NT2/D1 (cell line): ENCODE measurements at places on chromosomes 6 and 20.

- DNase-seq, result no peak
These were observed 83.8 kb downstream of the UST start for GRCh38 chr6:148830614-148831013.

GRCh38 chr6:54467384-54467783, 159.1 kb downstream of the TINAG start:
- no peak for DNase-seq

GRCh38 chr6:24851086-24851485, 52.4 kb upstream of the ARMH2 start:
- no peak for DNase-seq

DNA sequence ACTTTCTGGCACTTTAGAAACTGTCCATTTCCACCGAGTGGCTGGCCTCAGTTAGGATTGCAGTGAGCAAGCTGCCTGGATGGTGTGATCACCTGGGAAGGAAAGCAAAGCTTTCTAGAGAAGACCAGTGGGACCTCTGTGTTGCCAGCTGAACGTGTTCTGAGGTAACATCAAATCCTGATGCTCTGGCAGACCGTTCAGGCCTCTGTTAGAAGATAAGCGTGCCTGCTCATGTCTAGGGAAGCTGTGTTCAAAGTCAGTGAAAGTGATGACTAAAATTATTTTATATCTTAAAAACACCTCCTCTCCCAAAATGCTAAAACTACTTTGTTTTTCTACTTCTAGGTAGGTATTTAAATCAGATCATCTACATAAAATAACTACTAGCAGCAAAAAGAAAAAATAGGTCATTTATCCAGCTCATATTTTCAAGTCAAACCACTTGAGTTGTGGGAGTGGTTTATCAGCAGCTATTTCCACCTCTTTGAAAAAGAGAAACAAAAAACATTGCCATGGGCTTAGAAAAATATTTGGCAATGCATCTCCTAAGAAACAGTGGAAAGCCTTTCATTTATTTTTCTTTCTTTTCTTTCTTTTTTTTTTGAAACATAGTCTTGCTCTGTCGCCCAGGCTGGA, 54.8 kb downstream of the CEP43 start:
- DNase-seq, result no peak

GRCh38 chr6:33691456-33692077, 19.9 kb downstream of the UQCC2 start:
- no peak for DNase-seq

DNA sequence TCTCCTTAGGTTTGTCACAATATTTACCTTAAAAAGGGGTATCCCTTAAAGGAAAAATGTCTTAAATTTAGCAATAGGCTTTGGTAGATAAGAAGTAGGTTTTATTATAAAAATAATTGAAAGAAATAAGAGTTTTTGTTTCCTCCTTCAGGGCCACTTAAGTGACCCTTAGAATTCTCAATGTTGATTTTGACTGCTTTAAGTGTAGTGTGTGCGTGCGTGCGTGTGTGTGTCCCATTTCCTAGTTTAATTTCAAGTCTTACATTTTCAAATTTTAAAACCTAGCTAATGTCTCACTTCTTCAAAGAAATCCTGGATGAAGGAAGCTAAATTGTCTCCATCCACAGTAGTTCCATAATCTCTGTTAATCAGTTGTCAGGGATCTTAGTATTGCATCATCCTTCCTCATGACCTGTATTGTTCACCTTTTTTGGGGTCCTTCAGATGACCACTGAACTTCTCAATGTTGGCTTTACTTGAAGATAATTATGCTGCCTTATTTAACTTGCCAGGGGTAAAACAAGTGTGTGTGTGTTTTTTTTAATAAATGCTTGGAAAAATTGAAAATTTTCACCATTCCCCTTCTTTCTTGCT, 50.7 kb upstream of the TFB1M start:
- DNase-seq, result no peak

DNA sequence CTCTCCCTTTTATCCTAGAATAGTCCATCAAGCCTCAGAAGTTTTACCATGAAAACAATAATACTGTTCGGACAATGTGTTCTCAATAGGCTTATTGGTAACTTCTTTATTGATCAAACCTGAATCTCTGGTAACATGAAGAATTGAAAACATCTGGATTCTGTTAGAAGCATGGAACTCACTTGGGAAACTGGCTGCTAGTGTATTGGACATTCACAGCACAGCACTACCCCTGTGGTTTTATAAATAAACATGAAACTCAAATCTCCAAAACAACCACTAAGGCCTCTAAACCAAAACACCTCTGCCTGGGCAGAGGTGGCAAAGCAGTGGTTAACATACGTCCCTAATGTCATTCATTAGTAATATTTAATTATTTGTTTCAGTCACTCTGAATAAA, 157.6 kb upstream of the KCNQ5 start:
- no peak for DNase-seq

DNA sequence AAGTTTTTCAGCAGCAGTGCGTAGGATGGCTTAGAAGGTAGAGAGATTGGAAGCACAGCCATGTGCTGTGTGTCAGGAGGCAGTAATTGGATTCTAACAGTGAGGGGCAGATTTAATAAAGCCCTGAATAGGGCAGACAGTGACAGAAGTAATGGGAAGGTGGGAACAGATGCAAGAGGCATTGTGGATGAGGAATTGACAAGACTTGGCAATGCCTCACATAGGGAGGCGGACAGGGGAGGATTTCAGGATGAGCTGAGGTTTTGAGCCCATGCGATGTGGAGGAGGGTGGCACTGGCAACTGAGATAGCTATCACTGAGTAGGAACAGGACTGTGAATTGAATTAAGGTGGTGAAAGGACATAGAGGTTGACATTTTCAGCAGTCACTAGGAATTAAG, 262.2 kb upstream of the FLRT3 start:
- DNase-seq, result no peak

- no peak for DNase-seq
These were observed 23.2 kb downstream of the ID4 start for GRCh38 chr6:19860235-19860877.

- DNase-seq, result peak; percentile 32
These were observed 29.4 kb downstream of the LRP11 start for GRCh38 chr6:149834513-149835481.

GRCh38 chr20:4533368-4534133, 188.2 kb upstream of the PRND start:
- DNase-seq, result no peak

GRCh38 chr6:73955800-73956199, 259.8 kb downstream of the CD109 start:
- DNase-seq, result no peak

- no peak for DNase-seq
These were observed 55.8 kb downstream of the ERMARD start for GRCh38 chr6:169807229-169807628.

GRCh38 chr20:61850457-61850856, 215.2 kb downstream of the TAF4 start:
- no peak for DNase-seq

- DNase-seq, result no peak
These were observed 30.2 kb upstream of the SGK1 start for GRCh38 chr6:134347885-134348805.

GRCh38 chr20:40446888-40447287, 242.1 kb downstream of the MAFB start:
- DNase-seq, result no peak

GRCh38 chr6:159726255-159726917, 920 bp upstream of the WTAP start:
- peak; percentile 20 for DNase-seq

GRCh38 chr6:156379392-156380289, 397.5 kb upstream of the ARID1B start:
- DNase-seq, result no peak

DNA sequence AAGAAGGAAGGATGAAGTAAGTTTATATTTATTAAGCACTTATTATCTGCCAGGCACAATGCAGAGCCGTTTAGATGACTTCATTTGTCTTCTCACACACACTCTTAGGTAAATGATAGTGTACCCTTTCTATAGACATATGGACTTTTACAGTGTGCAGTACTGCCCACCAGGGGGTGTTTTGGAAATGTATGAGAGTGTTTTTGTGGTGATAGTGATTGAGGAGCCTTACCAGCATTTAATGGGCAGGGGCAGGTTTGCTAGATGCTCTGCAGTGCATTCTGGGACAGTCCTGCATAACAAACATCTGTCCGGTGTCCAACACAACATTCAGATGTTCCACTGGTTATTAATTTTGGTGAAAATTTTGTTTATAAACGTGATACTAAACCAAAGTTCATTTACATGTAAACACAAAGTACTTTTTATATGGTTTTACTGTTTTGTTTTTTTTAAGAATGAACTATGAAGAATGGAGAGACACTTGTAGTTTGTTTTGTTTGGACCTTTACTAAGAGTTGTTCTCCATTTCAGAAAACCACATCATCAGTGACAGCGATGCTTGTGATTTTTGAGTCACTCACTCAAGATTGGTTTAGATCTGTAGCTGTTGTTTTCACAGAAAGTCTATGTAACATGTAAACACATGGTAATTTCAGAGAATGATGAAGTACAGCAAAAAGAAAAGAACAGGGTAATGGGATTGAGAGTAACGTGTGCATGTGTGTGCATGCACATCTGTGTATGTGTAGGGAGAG, 19.9 kb downstream of the KCNS1 start:
- no peak for DNase-seq

DNA sequence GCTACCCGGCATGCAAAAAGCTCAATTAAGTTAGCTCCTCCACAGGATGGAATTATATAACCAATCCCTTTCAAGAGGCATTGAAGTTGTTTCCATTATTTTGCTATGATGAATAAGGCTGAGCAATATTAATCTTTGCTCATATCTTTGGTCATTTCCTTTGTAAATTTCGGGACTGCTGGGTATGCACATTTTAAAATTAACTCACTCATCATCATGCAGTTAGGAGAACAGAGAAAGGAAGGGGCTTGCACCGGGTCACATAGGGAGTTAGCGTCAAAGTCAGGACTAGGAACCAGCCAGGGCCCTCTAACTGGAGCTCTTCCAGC, 430 bp upstream of the FAM110A start:
- no peak for DNase-seq

DNA sequence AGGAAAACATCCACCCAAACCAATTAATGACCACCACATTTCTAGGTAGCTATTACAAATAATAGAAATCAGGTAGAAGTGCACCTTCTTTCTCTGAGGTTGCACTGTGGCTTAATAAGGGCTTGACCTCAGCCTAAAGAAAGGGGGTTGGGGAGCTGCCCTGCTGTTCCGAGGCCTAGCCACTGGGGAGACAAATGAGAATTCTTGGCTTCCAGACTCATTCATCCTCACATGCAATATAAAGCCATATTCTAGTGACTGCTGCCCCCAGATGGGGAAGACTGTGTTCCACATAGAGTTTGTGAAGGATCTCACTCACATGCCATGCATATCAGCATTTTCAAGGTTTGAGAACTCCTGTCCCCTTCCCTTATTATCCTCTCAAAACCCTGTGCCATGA, 22.9 kb downstream of the SAYSD1 start:
- DNase-seq, result no peak

DNA sequence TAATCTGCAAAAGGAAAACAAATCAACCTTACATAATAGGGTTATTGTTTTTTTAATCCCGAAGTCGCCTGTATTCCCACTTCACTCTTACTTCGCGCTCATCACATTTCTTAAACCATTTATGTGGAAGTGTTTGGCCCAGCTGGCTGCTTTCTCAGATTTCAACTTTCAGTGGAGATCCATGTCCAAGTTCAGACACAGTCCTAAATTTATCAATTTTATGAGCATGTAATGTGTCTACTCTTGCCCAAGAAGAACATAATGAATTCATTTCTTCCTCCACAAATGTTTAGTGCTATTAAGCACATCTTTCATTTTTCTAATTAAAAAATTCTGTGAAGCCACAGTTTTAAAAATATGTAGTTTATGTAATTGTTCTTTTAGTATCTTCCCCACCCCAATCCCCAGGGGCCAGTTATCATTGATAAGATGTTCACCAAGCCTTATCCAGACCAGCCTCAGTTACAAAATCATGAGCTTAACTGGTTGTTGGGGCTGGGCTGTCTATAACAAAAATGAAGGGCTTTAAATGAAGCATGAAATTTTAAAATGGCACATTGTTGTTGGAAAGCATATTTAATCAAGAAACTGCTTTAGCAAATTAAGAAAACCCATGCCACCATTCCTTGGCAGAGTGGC, 151.7 kb downstream of the UST start:
- DNase-seq, result no peak

GRCh38 chr6:27161946-27162603, 85.4 kb upstream of the PRSS16 start:
- no peak for DNase-seq

GRCh38 chr20:33285861-33286495, 3.0 kb downstream of the BPIFB1 start:
- DNase-seq, result no peak

- no peak for DNase-seq
These were observed 227.1 kb downstream of the ANKRD60 start for GRCh38 chr20:58001381-58001780.

DNA sequence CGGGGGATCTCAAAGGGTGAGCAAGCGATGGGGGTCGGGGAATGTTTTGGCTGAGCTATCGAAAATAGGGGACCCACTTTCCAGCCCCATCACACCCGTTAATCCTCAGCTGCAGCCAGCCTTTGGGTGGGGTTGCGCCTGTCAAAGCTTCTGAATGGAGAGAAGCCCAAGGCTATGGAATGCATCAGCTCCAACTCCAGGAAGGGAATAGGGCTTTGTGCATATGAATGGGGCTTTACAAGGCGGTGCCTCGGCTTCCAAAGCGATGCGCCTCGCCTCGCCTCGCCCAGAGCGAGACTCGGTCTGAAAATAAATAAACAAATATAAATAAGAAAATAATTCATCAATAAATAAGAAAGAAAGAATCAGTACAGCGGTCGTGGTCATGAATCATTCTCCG, 751.4 kb upstream of the DEFB115 start:
- peak; percentile 55 for DNase-seq

DNA sequence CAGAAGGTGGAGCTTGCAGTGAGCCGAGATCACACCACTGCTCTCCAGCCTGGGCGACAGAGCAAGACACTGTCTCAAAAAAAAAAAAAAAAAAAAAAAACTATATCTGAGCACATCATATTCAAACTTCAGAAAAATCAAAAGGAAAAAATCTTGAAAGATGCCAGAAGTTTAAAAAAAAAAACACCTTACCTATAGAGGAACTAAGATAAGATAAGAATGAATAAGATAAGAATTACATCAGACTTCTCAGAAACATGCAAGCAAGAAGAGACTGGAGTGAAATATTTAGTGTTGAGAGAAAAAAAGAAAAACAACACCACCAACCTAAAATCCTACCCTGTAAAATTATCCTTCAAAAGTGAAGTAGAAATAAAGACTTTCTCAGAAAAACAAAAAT, 116.8 kb upstream of the ARID1B start:
- DNase-seq, result no peak

GRCh38 chr20:4951299-4951698, 50.0 kb downstream of the SLC23A2 start:
- DNase-seq, result peak; percentile 25

- no peak for DNase-seq
These were observed 3.3 kb downstream of the PERP start for GRCh38 chr6:138103871-138104270.

GRCh38 chr6:106109029-106109428, 22.9 kb downstream of the PRDM1 start:
- no peak for DNase-seq
